ENCODE measurements at places on chromosomes 13 and 19. TPM values are rescaled to one million over a fixed set of nuclear protein-coding genes. Genes with fewer than 3 reads are reported as not detected.

Gene FFAR2
- not detected for total RNA-seq

Gene CCDC194
- 0.68 TPM for total RNA-seq

- no peak for DNase-seq
Observed at GRCh38 chr13:32205431-32206096, 109.6 kb downstream of the ZAR1L start.

DNA sequence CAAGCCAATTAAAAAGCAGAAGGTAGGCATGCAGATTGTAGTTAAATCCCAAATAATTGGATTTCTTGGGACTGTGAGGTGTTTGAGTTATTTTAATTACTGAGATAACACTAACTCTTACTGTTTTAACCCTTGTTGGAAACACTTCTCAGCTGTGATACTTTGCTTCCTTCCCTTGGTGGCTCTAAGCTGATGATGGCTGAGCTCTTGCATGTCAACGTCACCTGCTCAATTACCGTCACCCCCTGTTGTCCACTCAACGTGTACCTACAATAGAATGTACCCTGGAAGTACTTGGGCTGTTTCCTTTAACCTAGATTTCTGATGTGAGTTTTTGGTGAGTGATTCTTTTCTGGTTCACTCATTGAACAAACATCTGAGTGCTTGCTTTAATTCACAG is 303.4 kb downstream of the SLC7A1 start:
- DNase-seq: no peak

DNA sequence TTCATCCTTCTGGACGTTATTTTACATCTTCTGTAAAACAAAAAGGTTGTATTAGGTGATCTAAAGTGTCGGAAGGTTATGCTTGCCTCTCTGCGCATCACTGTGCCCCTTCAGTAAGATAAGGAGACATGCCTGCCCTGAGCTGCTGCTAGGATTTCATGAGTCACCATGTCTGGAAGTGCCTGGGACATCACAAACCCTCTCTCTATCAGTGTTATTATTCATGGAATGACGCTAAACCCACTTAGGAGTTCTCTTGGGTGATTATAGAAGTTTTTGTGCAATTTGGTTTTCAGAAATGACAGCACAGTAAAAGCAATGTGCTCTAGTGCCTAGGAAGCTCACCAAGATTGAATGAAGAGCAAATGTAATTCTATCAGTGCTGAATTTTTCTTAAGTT is 617.7 kb downstream of the DCT start:
- DNase-seq: no peak

Gene ATF5
- total RNA-seq: 18.5 TPM

Gene DAND5
- 0.11 TPM for total RNA-seq
